Progenitor cell of endocrine pancreas (in vitro differentiated cells): ENCODE measurements at places on chromosomes 2 and 18. TPM values are rescaled to one million over a fixed set of nuclear protein-coding genes. Genes with fewer than 3 reads are reported as not detected.

GRCh38 chr2:37549598-37549997 is 121.8 kb downstream of the CDC42EP3 start:
- H3K36me3 ChIP-seq, result no peaks in the 10 kb centered on the region
- H3K4me1 ChIP-seq, result no peaks in the 10 kb centered on the region
- no peak overlapping the region for H3K27ac ChIP-seq
- DNase-seq, result no peak
- H3K27me3 ChIP-seq, result no peaks in the 10 kb centered on the region

The CYB5A gene
- total RNA-seq, result 213 and 223 TPM in 2 replicates

The EGR4 gene
- 0.12 TPM in 1 of 2 replicates, not detected in the other for total RNA-seq

The WDSUB1 gene
- 13.0 and 14.9 TPM in 2 replicates for total RNA-seq
